ENCODE measurements at places on chromosomes 7 and 10.

GRCh38 chr7:90173127-90173844 is 19.0 kb downstream of the STEAP1 start:
- DNase-seq = no peak

- no peak for DNase-seq
These were observed 13.6 kb downstream of the TTYH3 start for GRCh38 chr7:2645274-2645868.

GRCh38 chr7:124758327-124758726 is 7.3 kb downstream of the GPR37 start:
- DNase-seq = no peak

GRCh38 chr10:49279015-49279880 is 19.7 kb upstream of the C10orf71 start:
- DNase-seq = no peak

DNA sequence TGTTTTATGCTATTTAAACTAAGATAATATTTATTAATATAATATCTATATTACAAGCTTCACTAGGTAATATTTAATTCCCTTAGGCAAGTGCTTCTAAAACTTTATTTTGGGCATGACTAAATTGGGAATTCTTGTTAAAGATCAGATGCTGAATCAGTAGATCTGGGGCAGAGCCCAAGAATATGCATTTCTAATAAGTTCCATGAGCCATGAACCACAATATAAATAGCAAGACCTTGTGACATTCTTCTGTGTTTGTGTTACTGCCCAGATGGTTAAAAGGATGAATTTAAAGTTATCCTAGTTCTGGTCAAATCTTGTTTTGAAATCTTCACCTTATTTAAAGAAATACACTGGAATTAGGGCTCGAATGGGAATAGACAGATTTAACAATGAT is 258.4 kb upstream of the CACNA2D1 start:
- no peak for DNase-seq

- DNase-seq = no peak
These were observed 53.2 kb upstream of the TFEC start for GRCh38 chr7:116083796-116084195.

- peak; percentile 36 for DNase-seq
These were observed 134.4 kb upstream of the FAM3C start for GRCh38 chr7:121530227-121531174.

GRCh38 chr10:78802866-78803265 is 265.9 kb upstream of the ZMIZ1 start:
- no peak for DNase-seq

DNA sequence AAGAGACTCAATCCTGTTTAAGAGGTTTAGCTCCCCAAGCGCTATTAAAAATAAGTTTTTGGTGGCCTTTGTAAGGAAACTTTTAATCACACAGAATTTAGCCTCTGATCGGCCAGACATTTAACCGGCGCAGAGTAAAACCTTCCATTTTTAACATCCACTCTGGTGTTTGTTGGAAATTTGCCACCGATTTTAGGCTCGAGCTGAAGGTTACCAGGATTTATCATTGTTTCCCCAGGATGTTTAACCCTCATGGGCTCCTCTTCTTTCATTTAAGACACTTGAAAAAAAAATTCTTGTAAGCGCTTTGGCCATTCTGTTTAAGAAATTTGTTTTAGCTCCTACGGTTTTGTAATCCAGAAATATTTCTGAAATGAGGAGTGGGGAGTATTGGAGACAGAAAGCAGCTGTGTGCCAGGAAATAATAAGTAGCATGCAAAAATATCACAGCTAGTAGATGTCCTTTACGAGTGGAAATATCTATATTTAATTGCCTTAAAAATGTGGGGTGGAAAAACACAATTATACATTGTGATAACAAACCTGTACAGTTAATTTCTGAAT is 3.4 kb downstream of the NEUROD6 start:
- no peak for DNase-seq

GRCh38 chr10:29465384-29465783 is 169.4 kb downstream of the SVIL start:
- DNase-seq = no peak

DNA sequence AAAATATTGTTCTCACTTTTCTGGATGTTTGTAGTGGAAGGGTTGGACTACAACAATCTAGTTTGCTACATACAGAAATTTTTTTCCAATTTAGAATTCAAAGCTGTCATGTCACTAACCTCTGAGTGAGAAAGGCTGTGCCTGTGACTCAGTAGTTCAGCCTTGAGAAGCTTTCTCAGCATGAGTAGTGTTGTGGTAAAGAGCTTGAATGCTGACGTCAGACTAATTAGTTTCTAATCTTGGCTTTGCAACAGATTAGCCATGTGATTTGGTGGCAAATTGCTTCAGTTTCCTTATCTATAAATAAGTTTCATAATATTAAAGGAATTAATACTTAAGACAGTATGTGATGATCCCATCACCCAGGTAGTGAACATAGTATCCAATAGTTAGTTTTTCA is 83.8 kb downstream of the ABCA13 start:
- DNase-seq = no peak

GRCh38 chr10:89838044-89838615 is 136.7 kb downstream of the KIF20B start:
- no peak for DNase-seq

DNA sequence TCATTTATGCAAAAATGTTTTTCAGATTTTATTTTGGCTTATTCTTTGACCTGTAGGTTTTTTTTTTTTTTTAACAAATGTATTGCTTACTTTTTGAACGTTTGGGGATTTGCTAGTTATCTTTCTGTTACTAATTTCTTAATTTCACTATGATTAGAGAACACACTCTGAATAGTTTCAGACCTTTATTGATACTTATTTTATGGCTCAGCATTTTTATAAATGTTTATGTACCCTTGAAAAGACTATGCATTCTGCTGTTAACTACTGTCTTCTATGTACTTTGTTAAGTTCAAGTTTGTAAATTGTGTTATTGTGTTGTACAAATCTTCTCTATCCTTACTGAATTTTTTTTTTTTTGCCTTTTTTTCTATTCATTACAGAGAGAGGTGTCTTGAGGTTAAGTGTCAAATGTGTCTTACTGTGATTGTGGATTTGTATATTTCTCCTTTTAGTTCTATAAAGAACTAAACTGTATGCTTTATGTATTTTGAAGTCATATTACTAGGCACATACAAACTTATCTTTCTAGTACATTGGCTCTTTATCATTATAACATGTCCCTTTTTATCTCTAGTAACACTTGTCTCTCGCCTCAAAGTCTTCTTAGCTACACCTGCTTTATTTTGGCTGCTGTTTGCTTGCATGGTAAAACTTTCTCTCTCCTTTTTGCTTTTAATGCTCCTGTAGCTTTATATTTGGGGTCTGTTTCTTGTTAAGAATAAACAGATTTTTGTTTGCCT is 8.1 kb downstream of the MKLN1 start:
- DNase-seq = no peak

GRCh38 chr7:117270371-117270770 is 52.5 kb downstream of the WNT2 start:
- DNase-seq = no peak

DNA sequence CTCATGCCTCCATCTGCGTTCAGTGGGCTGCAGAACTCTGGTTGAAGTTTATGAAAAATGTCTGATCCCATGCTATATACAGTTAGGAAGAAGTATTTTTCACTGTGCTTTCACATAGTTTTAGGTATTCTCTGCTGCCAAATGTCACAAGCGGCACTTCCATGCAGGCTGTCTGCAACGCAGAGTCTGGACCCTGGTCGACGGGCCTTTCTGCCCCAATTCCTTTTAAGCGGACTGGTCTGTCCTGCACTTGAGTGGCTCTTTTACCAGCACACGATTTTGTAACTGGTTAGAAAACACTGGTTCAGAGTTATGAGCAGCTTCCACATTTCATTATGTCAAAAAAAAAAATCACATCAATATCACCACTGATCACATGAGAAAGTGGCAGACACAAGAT is 143.0 kb downstream of the DIP2C start:
- DNase-seq = no peak

- DNase-seq = no peak
These were observed 133.1 kb downstream of the SVIL start for GRCh38 chr10:29501692-29502091.

GRCh38 chr10:64426745-64427144 is 905.5 kb downstream of the REEP3 start:
- no peak for DNase-seq

- DNase-seq = no peak
These were observed 41.3 kb downstream of the WNT2 start for GRCh38 chr7:117281562-117281961.

- no peak for DNase-seq
These were observed 315.3 kb downstream of the LHFPL3 start for GRCh38 chr7:104643587-104644217.

GRCh38 chr10:132248455-132249225 is 59.1 kb downstream of the STK32C start:
- DNase-seq = peak; percentile 54

All from stimulated activated CD4-positive, alpha-beta T cell treated with anti-CD3 and anti-CD28 coated beads, Interleukin-15, amount 100 ng/mL, for 48 hours (primary cell).